ENCODE measurements at places on chromosomes 12 and 14.

DNA sequence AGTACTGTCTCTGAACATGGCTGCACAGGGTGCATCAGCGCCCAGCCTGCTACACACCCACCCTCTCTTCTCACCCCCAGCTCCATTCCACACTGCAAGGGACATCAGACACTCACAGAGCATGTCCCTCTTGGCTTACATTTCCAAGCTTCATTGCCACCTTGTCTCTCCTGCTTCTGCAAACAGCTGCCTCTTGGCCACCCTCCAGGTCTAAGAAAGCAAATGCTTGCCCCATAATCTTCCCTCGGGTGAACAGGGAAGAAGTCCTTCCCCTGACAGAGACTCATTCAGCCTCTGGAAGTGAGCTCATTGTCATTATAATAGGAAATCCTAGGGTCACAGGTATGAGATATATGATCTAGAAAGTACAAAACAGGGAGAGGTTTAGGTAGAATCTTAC lies 505.2 kb downstream of the RMST start:
- no peaks in the 10 kb centered on the region for H3K4me1 ChIP-seq
- H3K27ac ChIP-seq: no peak overlapping the region
- H3K36me3 ChIP-seq: no peaks in the 10 kb centered on the region
- H3K4me3 ChIP-seq: no peak overlapping the region
- no peak for DNase-seq
- peaks cover 3% of the 10 kb centered on the region for H3K27me3 ChIP-seq

- peaks cover 17% of the 10 kb centered on the region for H3K4me1 ChIP-seq
- no peak for DNase-seq
- H3K27ac ChIP-seq: peak overlapping the region; percentile 9
- H3K4me3 ChIP-seq: no peak overlapping the region
Observed at GRCh38 chr14:35042632-35043031, 3.4 kb upstream of the FAM177A1 start.

DNA sequence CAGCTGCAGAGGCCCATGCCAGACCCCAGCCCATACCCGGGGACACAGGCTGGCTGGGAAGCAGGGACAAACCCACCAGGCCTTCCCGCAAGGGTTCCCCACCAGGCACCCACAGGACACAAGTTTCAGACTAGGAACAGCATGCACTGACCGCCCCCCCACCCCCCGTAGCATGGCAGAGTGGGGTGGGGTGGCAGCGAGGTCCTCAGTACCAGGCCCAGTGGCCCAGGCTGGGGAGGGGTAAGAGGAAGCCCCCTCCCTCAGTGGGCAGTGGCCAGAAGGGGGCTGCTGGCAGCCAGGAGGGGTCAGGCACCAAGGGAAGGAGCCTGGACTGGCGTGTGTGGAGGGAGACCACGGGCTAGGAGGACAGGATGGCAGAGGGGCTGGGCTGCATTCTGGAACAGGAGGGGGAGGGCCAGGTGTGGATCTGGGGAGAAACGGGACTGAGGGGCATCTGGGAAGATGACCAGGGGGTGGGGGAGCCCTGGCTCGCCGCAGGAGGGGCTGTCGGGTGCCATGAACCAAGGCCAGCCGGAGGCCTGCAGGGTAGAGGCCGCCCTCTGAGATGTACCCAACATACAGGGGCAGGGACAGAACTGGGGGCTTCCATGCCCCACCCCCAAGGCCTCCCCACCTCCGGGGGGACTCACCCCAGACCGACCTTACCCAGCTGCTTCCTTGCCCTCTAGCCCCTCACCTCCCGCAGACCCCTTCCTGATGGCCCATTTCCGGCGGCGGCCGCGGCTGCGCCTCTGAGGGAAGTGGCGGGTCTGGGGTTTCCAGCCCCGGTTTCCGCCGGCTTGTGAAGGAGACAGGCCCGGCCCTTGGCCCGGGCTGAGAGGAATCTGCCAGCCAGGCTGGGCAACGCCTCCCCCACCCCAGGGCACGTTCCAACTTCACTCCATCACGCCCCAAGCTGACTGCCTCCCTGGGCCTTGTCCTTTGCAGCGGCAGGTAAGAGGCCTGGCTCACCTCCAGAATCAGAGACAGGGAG lies 5.6 kb upstream of the JAG2 start:
- H3K27ac ChIP-seq: peak overlapping the region; percentile 52
- peaks cover 18% of the 10 kb centered on the region for H3K4me1 ChIP-seq
- peak; percentile 64 for DNase-seq
- H3K4me3 ChIP-seq: peak overlapping the region; percentile 20
- H3K36me3 ChIP-seq: no peaks in the 10 kb centered on the region
- H3K27me3 ChIP-seq: peaks cover 17% of the 10 kb centered on the region

GRCh38 chr12:131138638-131139362 lies 185.1 kb downstream of the ADGRD1 start:
- no peaks in the 10 kb centered on the region for H3K36me3 ChIP-seq
- H3K27me3 ChIP-seq: no peaks in the 10 kb centered on the region
- H3K4me3 ChIP-seq: no peak overlapping the region
- DNase-seq: no peak
- no peak overlapping the region for H3K27ac ChIP-seq

GRCh38 chr12:89016970-89017778 lies 335.1 kb downstream of the DUSP6 start:
- H3K4me3 ChIP-seq: peak overlapping the region; percentile 20
- H3K27me3 ChIP-seq: peaks cover 5% of the 10 kb centered on the region
- no peak for DNase-seq
- no peak overlapping the region for H3K27ac ChIP-seq
- H3K36me3 ChIP-seq: no peaks in the 10 kb centered on the region

DNA sequence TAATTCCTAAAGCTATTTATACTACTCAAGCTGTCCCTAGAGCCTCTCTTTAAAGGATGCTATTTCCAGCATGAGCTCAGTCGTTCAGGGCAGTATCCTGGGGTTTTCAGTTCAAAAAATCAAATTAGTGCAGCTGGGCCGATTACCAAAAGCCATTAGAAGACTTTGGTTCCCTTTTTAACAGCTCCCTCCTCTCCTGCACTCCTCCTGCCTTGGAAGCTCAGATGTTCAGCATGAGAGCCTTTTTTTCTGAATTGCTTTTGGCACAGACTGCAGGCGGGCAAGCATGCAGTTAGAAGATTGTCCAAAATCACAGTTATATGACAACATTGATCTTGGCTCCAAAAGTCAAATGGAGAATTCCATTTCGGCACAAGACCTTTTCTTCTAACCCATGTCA lies 179.6 kb downstream of the SLC35F4 start:
- no peaks in the 10 kb centered on the region for H3K4me1 ChIP-seq
- no peaks in the 10 kb centered on the region for H3K36me3 ChIP-seq
- DNase-seq: no peak
- H3K27me3 ChIP-seq: no peaks in the 10 kb centered on the region
